ENCODE measurements at places on chromosomes 1 and 21. TPM values are rescaled to one million over a fixed set of nuclear protein-coding genes. Genes with fewer than 3 reads are reported as not detected.

NCAM2 gene
- not detected for total RNA-seq

GRCh38 chr1:29444081-29444715 is 207.9 kb downstream of the PTPRU start:
- H3K4me3 ChIP-seq, result no peak overlapping the region
- H3K36me3 ChIP-seq, result no peaks in the 10 kb centered on the region
- H3K27me3 ChIP-seq, result peaks cover 23% of the 10 kb centered on the region
- DNase-seq, result no peak

DNA sequence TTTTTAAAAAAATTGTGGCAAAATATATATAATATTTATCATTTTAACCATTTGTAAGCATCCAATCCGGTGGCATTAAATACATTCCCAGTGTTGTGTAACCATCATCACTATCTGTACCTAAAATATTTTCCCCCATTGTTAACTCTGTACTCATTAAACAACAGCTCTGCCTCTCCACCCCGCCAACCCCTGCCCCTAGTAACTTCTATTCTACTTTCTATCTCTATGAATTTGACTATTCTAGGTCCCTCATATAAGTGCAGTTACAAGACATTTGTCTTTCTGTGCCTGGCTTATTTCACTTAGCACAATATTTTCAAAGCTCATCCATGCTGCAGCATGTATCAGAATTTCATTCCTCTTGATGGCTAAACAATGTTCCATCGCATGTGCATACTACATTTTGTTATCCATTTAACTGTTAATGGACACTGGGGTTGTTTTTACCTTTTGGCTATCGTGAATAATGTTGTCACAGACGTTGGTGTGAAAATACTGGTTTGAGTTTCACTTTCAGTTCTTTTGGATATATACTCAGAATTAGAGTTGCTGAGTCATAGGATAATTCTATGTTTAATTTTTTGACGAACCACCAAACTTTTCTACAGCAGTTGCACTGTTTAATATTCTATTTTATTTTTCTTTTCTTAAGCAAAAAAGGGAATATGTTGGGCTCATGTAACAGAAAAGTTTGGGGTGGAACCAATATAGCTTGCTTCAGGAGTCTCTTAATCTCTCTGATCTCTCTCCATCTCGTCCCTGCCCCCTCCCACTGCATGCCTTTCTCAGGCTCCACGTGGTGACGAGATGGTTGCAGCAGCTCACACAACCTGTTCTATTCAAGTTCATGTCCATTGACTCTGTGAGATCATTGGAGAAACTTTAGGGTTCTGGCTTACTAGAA is 25.2 kb upstream of the RCAN1 start:
- peaks cover 7% of the 10 kb centered on the region for H3K27me3 ChIP-seq
- peaks cover 48% of the 10 kb centered on the region for H3K4me1 ChIP-seq
- DNase-seq, result peak; percentile 72
- peak overlapping the region; percentile 59 for H3K4me3 ChIP-seq
- peak overlapping the region; percentile 93 for H3K27ac ChIP-seq

GRCh38 chr1:117599286-117600221 is 6.3 kb upstream of the TENT5C start:
- H3K27ac ChIP-seq, result no peak overlapping the region
- H3K36me3 ChIP-seq, result no peaks in the 10 kb centered on the region
- H3K4me1 ChIP-seq, result peaks cover 1% of the 10 kb centered on the region
- peaks cover 21% of the 10 kb centered on the region for H3K27me3 ChIP-seq

DNA sequence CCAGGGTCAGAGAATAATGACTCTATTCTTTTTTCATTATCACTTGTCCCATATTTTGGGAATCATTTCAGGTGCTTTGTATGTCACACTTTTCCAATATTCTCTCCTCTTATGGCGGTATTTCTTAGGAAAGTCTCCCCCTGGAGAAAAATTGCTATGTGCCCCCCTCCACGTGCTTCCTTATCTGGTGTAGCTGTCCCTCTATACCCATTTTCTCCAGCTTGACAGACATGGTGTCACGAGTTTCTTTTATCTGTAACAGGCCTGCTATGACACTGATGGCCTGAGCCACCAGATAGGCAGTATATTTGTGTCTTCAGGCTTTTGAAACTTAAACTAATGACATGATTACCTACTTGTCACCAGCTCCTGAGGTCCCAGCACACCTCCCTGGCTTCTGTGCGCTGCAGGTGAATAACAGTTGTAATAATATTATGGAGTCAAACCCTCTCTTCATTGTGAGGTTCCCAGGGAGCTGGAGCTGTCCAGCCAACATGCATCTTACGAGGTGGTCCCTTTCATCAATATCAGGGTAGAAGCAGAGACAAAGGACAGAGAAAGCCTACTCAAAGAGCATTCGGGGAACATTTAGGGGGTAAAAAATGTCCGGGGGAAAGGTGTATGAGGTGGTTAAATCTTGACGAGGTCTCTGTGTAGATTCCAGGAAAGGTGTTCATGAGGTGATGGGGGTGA is 71.2 kb upstream of the DUSP10 start:
- H3K27me3 ChIP-seq, result no peaks in the 10 kb centered on the region
- no peak overlapping the region for H3K4me3 ChIP-seq
- no peak for DNase-seq
- peaks cover 8% of the 10 kb centered on the region for H3K36me3 ChIP-seq
- no peak overlapping the region for H3K27ac ChIP-seq

- no peak overlapping the region for H3K4me3 ChIP-seq
- DNase-seq, result no peak
- H3K27me3 ChIP-seq, result no peaks in the 10 kb centered on the region
- H3K36me3 ChIP-seq, result peaks cover 2% of the 10 kb centered on the region
- H3K4me1 ChIP-seq, result no peaks in the 10 kb centered on the region
Observed at GRCh38 chr21:8993943-8994639, 1527.3 kb upstream of the TPTE start.

- H3K27me3 ChIP-seq, result no peaks in the 10 kb centered on the region
- H3K36me3 ChIP-seq, result no peaks in the 10 kb centered on the region
- H3K4me1 ChIP-seq, result no peaks in the 10 kb centered on the region
Observed at GRCh38 chr1:43612406-43612805, 37.5 kb upstream of the KDM4A start.

DNA sequence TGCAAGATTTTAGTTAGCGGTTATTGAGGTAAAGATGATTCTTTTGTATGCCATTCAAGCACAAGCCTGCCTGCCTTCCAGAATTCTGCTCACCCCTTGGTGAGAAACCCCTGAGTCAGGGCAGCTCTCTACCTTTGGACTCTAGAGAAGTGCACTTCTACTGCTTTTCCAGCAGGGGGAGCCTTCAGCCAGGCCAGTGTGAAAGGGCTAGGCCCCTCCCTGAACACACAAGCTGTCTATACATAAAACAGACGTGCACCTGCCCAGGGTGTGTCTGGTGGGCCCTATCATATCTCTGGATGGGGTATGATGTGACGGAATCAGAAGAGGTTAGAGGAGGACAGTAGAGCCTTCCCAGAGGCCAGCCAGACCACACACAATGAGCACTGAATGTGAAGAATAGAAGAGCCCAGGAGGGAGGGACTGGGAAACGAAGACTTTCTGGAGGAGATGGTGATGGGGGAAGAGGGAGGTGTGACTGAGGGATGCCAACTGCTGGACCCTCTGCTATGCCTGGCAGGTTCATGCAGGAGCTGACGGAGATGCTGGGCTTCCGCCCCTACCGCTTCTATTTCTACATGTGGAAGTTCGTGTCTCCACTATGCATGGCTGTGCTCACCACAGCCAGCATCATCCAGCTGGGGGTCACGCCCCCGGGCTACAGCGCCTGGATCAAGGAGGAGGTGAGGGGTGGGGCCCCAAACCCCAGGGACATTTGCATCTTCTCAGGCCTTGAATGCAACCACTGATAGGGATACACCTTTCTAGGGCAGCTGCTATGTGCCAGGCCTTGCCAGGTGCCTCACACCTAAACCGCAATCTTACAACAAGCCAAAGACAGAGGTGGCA is 13.0 kb upstream of the KCNC4 start:
- peak; percentile 68 for DNase-seq
- H3K27ac ChIP-seq, result no peak overlapping the region
- no peaks in the 10 kb centered on the region for H3K27me3 ChIP-seq
- no peaks in the 10 kb centered on the region for H3K4me1 ChIP-seq

- peak overlapping the region; percentile 96 for H3K4me3 ChIP-seq
- H3K4me1 ChIP-seq, result peaks cover 42% of the 10 kb centered on the region
- peak overlapping the region; percentile 97 for H3K27ac ChIP-seq
- H3K36me3 ChIP-seq, result peaks cover 61% of the 10 kb centered on the region
Observed at GRCh38 chr1:37479255-37480124, 5.1 kb downstream of the ZC3H12A start.

DNA sequence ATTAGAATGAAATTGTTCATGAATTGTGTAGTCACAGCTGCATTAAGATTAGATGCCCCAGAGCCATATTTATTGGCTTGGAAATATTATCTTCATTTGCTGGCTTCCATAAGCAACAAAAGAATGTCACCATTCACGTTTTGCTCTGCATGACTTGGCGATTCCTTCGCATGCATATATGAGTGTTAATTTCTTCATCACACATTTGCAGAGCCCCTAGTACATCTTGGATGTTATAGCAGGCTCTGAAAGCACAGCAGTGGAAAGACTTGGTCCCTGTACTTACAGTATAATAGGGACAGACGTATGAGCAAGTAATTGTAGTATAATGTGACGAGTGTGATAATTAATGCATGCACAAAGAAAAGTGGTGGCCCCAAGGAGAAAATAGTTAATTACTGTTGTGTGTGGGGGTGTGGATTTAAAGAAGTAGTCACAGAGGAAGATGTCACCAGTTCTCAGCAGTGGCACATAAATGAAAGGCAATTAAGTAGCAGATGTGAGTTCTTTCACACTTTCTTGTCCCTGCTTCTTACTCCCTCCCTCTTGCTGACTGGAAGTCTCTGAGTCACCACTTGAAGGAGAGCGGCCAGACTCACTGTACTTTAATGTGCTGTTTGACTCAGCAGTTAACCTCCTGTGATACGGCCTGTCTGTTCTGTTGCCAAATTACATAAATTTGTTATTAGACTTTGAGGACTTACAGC is 21.0 kb downstream of the S100A10 start:
- H3K27me3 ChIP-seq, result peaks cover 15% of the 10 kb centered on the region
- H3K4me1 ChIP-seq, result peaks cover 23% of the 10 kb centered on the region
- H3K27ac ChIP-seq, result no peak overlapping the region
- DNase-seq, result peak; percentile 71
- H3K4me3 ChIP-seq, result no peak overlapping the region

DNA sequence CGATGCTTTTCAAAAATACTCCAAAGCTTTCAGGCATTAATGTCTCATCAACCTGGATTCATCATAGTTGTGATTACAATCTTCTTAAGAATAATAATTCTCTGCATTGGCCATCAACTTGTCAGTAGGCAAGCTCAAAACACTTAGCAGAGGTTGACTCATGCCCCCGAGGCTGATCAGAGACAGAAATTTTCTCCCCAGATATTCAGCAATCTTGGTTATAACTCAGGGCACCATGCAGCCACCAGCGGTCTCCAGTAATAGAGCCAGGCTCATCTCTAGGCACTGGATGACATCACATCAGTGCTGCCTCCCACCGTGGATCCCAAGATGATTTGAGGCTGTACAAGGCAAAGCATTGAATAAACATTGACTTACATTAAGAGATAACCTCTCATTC is 14.3 kb upstream of the IFFO2 start:
- H3K27ac ChIP-seq, result no peak overlapping the region
- peaks cover 3% of the 10 kb centered on the region for H3K4me1 ChIP-seq
- no peaks in the 10 kb centered on the region for H3K36me3 ChIP-seq
- no peak overlapping the region for H3K4me3 ChIP-seq
- no peak for DNase-seq

DNA sequence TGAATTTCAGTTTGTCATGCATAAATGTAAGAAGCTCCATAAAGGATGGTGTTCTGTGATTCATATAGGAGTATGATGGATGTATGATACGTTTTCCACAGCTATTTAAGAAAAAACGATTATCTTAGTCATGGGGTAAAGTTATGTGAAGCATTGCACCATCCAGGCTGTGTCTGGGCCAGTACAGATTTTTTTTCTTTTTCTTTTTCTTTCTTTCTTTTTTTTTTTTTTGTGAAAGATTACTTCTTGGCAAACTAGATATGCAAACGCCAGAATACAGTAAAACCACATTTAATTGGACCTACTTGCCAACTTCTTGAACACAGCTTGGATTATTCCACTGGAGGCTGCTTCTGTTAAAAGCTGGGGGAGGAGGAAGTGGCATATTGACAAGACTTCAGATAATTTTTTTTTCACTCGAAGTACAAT is 14.9 kb downstream of the ZBTB18 start:
- H3K36me3 ChIP-seq, result no peaks in the 10 kb centered on the region
- DNase-seq, result no peak
- no peak overlapping the region for H3K4me3 ChIP-seq
- H3K27me3 ChIP-seq, result no peaks in the 10 kb centered on the region
- no peaks in the 10 kb centered on the region for H3K4me1 ChIP-seq
- no peak overlapping the region for H3K27ac ChIP-seq

GRCh38 chr1:17636612-17637011 is 97.1 kb downstream of the ARHGEF10L start:
- H3K4me3 ChIP-seq, result no peak overlapping the region
- no peaks in the 10 kb centered on the region for H3K4me1 ChIP-seq
- H3K27me3 ChIP-seq, result no peaks in the 10 kb centered on the region
- no peaks in the 10 kb centered on the region for H3K36me3 ChIP-seq
- no peak overlapping the region for H3K27ac ChIP-seq

DNA sequence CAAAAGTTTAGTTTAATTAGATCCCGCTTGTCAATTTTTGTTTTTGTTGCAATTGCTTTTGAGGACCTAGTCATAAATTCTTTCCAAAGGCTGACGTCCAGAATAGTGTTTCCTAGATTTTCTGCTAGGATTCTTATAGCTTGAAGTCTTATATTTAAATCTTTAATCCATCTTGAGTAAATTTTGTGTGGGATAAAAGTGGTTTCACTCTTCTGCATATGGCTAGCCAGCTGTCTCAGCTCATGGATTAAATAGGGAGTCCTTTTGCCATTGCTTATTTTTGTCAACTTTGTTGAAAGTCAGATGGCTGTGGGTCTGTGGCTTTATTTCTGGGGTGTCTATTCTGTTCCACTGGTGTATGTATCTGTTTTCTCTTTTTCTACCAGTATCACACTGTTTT is 801.3 kb upstream of the ADGRL4 start:
- no peaks in the 10 kb centered on the region for H3K4me1 ChIP-seq
- no peak overlapping the region for H3K4me3 ChIP-seq
- no peak overlapping the region for H3K27ac ChIP-seq
- H3K27me3 ChIP-seq, result no peaks in the 10 kb centered on the region
- DNase-seq, result no peak

DNA sequence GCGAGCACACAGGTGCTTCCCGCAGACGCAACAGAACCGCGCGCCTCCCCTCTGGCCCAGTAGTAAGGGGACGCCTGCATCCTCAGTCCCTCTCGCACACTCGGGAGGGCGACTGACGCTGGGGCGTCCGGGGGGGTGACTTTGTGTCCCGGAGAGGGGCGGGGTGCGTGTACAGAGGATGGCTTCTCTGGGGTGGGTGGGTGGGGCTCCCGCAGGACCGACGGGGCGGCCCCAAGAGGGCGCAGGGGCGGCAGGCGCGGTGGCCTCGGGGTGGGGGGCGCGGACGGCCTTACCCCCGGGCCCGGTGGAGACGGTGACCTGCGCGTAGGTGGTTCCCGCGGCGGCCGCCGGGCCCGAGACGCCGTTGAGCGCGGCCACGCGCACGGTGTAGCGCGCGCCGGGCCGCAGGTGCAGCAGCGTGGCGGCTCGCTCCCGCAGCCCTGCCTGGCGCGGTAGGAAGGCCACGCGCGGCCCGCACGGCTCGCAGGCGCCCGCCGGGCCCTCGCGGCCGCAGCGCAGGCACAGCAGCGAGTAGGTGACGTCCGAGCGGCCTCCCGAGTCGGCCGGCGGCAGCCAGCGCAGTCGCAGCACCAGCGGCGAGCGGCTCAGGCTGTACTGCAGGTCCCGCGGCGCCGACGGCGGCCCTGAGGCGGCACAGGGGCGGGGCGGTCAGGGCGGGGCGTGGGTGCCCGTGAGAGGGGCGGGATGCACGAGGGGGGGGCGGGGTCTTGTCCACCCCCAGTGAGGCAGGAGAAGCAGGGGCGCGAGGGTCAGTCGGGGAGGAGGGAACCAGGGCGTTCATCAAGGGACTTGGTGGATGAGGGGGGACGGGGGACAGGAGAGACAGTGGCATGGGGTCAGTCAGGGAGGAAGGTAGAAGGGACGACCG is 12.1 kb downstream of the EPHA10 start:
- H3K4me1 ChIP-seq, result peaks cover 7% of the 10 kb centered on the region
- no peak overlapping the region for H3K27ac ChIP-seq
- DNase-seq, result no peak

Data from activated CD8-positive, alpha-beta memory T cell treated with anti-CD3 and anti-CD28 coated beads, Interleukin-2, amount 10 ng/mL, durations not matched to agents 7 days and 5 days (primary cell).